ENCODE measurements at places on chromosomes 3 and 15.

DNA sequence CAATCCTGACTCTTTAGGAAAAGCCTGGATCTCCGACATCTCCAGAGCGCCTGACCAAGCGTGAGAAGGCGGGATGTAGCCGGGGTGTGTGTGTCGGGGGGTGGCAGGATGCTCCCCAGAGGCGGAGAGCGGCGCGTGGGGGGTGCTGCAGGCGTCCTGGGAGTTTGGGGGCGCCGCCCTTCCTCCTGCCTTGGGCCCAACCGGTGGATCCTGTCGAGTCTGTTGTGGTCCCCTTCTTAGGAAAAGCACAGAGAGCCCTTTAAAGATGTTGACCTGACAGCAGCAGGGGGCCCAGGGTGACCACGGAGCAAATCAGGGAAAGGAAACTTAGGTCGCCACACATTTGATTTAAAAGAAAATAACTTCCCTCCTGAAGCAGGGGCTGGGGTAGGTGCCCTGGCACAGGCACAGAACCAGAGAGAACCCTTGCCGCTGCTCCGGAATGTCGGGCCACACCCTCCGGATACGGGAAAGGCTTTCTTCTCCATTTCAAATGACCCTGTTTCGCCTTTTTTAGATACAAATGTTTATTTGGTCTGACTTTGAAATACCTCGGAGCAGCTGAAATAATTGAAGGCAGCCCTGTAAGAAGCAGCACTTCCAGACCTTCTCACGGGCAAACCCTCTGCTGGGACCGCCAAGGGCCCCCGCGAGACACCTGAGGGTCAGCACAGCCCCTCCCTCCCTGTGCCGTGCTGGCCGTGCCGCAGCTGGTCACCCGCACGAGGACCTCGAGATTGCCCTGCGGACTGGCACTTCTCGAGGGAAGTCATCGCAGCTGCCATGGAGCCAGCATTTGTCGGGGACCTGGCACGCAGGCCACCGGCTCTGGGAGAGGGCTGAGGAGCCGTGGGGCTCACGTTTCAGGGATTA, 102.9 kb upstream of the KLF13 start:
- DNase-seq, result no peak

- no peak for DNase-seq
Observed at GRCh38 chr3:58095603-58096138, 87.4 kb downstream of the FLNB start.

DNA sequence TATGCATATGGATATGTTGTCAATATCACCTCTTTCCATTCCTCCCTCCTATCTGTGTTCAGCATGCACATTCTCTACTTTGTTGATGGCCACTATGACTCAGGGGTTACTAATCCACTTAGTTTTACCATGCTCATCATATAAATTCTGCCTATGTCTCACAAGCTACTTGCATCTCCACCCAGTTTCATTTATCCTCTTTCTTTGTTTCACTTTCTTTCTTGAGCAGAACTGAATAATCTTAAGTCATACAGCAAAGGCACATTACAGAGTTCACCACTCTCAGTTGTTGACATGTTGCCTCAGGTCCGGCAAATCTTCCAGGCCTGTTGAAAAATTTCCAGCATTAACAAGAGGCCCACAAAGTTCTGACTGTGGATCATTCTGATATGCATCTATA, 71.5 kb downstream of the SSR3 start:
- no peak for DNase-seq

GRCh38 chr3:144622845-144623244, 651.2 kb downstream of the DIPK2A start:
- no peak for DNase-seq

DNA sequence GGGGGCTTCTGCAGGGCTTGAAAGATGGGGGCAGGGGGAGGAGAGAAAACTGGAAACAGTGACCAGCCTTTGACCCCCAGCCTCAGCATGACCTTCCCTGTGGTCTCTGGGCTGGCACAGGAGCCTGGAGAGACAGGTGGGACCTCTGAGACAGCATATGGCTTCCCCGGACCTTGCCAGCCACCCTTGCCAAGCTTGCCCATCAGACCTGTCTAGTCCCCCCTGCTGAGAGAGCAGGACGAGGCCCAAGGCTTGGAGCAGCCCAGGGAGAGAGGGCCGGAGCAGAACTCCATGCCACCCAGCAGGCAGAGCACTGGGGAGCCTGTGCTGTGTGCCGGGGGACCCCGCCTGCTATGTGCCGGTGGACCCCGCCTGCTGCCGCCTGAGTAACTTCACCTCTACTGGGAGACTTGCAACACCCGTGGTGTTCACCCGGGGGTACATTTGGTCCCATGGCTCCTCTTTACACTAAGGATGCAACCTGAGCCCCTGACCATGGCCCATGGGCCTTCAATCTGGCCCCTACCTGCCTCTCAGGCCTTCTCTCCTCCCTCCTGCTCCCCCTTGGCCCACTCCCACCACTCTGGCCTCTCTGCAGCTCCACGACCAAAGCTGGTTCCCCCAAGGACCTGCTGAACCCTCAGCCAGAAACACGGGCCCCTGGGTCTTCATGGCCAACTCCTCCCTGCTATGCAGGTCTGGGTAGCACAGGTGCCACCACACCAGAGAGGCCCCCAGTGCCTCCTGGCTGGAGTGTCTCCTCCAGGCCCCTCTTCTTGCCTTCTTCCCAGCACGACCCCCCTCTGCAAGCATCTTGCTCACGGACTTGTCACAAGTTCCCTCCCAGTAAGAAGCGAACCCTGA, 21.1 kb upstream of the SLC41A3 start:
- no peak for DNase-seq

- DNase-seq, result no peak
Observed at GRCh38 chr15:42184296-42184695, 23.8 kb downstream of the VPS39 start.

DNA sequence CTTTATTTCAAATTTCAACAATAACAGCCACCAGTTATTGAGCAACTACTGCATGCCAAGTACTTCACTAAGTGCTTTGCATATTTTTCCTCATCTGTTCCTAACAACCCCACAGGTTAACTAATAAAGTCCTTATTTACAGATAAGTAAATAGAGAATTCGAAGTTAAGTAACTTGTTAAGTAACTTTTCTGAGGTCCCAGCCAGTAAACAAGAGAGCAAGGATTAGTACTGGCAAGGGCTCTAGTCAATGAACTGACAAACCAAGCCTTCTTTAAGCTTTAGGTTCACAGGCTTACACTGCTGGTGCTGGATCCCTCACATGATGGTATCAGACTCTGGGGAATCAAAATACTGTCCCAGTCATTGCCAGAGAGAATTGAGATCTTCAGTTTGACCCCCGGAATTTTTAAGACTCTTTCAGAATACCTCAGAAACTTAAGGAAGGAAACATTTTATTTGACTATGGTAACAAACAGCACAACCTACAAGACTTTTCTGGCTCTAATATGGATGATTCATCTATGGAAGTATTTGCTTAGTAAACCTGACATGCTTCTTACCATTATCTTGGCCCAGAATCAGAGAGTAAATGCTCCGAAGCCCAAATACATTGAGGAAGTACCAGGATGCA, 16.5 kb downstream of the EMC3 start:
- no peak for DNase-seq

DNA sequence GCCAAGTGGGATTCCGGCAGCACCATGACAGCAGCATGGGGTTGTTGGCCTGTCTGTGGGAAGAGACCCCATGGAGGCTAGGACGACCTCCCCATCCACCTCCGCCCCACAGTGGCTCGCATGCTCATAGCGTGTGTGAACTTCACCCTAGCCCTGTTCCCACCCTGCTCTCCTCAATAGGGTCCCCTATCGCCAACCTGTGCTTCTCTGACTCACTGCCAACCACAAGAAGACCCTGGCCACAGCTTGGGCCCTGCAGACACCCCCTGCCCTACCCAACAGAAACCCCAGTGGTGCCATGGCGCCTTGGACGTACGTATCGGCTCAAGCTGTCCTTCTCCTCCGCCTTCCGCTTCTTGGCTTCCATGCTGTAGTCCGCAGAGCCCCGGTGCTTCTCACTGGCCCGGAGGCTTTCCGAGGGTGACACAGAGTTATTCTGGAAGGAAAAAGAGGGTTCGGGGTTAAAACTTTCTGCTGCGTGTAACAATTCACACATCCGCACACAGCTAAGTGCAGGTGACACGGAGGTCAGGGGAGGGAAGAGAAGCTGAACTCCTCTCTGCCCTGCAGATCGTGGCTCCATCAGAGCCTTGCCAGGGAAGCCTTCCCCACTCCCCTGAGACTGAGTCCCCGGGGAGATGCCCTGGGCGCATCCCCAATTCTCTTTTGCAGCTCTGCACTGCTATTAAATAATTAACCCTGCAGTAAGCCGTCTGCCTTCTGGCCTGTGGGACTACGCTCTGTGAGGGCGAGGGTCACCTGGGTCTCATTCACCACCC, 37.3 kb downstream of the TLE3 start:
- DNase-seq, result no peak

GRCh38 chr15:80507131-80507530, 102.9 kb downstream of the ARNT2 start:
- no peak for DNase-seq

DNA sequence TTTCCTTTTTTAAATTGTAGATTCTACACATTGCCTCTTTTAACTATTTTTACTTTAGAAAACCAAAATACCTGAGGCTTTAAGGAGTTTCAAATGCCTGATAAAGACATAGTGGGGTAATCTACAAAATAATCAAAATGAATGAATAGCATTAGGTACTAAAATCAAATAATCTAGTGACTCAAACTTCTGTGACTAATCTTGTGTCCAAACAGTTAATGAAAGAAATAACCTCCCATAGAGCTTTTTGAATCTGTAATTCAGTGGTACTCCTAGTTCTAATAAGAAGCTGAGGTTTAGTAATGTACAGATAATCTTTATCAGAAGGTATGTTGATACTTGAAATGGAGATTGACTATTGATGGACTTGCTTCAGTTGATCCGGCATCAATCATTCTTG, 53.0 kb downstream of the DTWD1 start:
- no peak for DNase-seq

- DNase-seq, result no peak
Observed at GRCh38 chr3:100548053-100548452, 55.6 kb downstream of the TMEM45A start.

GRCh38 chr3:111811811-111812210, 47.3 kb upstream of the PHLDB2 start:
- no peak for DNase-seq

- DNase-seq, result peak; percentile 45
Observed at GRCh38 chr3:153976891-153977554, 144.2 kb upstream of the ARHGEF26 start.

- no peak for DNase-seq
Observed at GRCh38 chr3:53182764-53183355, 21.9 kb downstream of the PRKCD start.

DNA sequence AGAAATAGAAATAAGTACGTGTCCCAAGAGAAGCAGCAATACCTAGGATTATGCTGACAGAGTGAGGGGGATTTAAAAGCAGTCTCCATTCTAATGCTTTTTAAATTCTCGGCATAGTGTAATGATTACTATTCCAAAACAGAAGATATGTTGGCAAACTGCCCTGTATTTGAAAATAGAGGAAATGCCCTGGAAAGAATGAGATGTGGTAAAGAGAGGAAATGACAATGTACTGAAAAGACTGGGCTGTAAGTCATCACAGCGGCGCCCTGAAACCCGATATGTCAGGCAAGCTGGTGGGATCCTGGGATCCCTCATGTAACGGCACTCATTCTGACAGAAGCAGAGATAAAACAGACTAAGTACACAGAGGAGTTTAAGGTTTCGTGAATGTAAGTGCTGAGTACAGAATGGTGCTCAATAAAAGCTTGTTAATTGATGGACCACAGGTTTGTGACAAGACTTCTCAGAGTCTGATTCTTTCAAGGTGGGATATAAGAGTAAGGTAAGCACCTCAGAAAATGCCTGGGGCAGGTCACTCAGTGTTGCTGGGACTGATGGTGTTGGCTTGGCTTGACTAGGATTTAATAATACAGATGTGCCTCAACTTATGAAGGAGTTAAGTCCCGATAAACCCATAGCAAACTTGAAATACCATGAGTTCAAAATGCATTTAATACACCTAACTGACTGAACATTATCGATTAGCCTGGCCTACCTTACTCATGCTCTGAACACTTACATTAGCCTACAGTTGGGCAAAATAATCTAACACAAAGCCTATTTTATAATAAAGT, 91.4 kb downstream of the NFKBIZ start:
- DNase-seq, result no peak

Data from tibial nerve (tissue), 4 donors.